ENCODE measurements at places on chromosomes 3 and 15.
A peak's percentile ranks its signal among the peaks of the same experiment; 100 is the strongest.

- DNase-seq = no peak
Measured at GRCh38 chr3:13780432-13781176, 99.3 kb downstream of the WNT7A start.

- no peak for DNase-seq
Measured at GRCh38 chr3:127339016-127339415, 51.2 kb upstream of the PRR20G start.

- DNase-seq = no peak
Measured at GRCh38 chr15:100951965-100952364, 32.8 kb downstream of the LRRK1 start.

GRCh38 chr15:90035095-90035839 is 34.1 kb downstream of the ZNF710 start:
- DNase-seq = no peak

- peak; percentile 28 for DNase-seq
Measured at GRCh38 chr3:55720614-55721013, 233.5 kb upstream of the WNT5A start.

- DNase-seq = peak; percentile 24
Measured at GRCh38 chr3:190008432-190008831, 112.3 kb downstream of the P3H2 start.

DNA sequence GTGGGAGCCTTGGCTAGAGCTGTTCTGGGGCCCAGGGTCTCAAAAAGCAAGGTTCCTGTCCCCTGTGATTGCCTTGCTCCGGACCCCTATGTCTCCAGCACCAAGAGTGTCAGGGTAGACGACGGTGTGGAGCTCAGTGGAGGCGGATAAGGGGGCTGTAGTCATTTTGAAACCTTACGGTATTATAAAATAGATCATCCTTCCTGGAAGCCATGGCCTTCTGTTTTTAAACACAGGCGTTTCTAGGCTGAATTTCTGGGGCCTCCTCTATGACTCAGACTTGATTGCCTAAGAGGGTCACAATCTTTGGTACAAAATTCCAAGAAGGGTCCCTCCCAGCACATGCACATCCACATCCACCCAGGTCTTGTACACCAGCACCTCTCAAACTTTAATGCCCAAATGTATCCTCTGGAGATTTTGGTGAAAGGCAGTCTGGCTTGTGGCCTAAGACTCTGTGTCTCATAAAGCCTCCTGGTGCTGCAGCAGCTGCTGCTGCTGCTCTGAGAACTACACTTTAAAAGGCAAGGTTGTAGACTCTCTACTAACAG is 70.5 kb upstream of the XCR1 start:
- no peak for DNase-seq

DNA sequence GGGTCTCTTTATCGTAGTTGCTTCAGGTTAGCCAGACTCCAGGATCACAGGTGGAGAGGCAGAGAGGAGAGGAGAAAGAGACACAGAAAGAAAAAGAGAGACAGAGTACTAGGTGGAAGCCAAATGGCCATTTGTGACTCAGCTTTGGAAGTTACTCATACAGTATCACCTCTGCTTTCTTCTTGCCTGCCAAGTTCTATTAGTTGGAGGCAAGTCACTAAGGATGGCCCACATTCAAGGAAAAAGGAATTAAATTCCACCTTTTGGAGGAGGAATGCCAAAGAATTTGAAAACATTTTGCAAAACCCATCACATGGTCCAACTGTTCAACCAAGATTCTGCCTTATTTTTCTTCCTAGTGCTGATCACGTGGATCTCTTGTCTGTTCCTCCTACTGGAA is 291.1 kb downstream of the CHL1 start:
- no peak for DNase-seq

DNA sequence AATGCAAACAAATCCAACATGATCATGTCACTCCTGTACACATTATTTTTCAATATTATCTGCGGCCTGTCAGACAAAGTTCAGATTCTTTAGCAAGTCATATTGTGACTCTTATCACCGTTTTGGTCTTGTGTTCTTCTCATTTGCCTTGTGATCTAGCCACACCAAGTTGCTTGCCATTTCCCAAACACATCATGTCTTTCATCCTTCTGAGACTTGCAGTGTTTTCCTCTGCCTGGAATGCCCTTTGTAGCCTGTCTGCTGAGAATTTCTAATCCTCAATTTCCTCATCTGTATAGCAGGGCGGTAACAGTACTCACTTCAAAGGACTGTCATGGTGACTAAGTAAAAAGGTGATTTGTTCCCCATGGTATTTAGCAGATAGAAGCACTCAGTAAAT is 135.0 kb downstream of the GREM1 start:
- no peak for DNase-seq
